ENCODE measurements at places on chromosomes 12 and 14.

GRCh38 chr12:16972923-16973770, 367.2 kb upstream of the LMO3 start:
- no peaks in the 10 kb centered on the region for H3K27me3 ChIP-seq
- no peak overlapping the region for H3K4me3 ChIP-seq
- H3K4me1 ChIP-seq = no peaks in the 10 kb centered on the region
- no peaks in the 10 kb centered on the region for H3K36me3 ChIP-seq
- H3K27ac ChIP-seq = no peak overlapping the region

GRCh38 chr12:121797937-121798786, 4.7 kb upstream of the RHOF start:
- H3K36me3 ChIP-seq = peaks cover 8% of the 10 kb centered on the region
- no peaks in the 10 kb centered on the region for H3K27me3 ChIP-seq
- no peak for DNase-seq
- H3K4me1 ChIP-seq = peaks cover 59% of the 10 kb centered on the region
- peak overlapping the region; percentile 88 for H3K4me3 ChIP-seq

DNA sequence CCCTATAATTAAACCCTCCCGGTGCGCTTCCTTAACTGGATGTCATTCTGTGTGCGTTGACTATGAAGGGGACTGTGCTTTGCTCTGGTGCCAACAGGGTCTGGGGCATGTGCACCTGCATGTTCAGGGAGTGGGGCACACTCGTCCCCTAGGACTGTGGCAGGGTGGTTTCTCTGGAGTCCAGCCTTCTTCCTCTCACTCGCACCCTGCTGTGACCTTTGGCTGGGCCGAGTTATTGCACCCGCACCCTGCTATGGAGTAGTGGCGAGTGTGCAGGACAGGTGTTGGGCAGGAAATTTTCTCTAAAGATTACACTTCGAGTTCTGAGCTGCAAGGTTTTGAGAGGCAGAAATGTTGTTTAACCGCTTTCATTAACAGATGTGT, 138.9 kb downstream of the PLXNC1 start:
- no peaks in the 10 kb centered on the region for H3K27me3 ChIP-seq
- no peak overlapping the region for H3K27ac ChIP-seq
- H3K4me3 ChIP-seq = no peak overlapping the region

DNA sequence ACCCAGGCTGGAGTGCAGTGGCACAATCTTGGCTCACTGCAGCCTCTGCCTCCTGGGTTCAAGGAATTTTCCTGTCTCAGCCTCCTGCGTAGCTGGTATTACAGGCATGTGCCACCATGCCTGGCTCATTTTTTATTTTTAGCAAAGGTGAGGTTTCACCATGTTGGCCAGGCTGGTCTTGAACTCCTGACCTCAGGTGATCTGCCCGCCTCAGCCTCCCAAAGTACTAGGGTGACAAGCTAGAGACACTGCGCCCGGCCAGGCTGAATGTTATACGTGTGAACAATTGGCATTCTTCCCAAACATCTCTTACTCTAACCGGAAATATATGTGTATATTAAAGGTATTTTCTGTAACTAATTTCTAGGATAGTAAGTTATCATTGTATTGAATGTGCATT, 13.2 kb upstream of the LIMA1 start:
- no peak overlapping the region for H3K4me3 ChIP-seq
- H3K27ac ChIP-seq = no peak overlapping the region
- no peaks in the 10 kb centered on the region for H3K27me3 ChIP-seq
- peaks cover 18% of the 10 kb centered on the region for H3K4me1 ChIP-seq
- DNase-seq = no peak

DNA sequence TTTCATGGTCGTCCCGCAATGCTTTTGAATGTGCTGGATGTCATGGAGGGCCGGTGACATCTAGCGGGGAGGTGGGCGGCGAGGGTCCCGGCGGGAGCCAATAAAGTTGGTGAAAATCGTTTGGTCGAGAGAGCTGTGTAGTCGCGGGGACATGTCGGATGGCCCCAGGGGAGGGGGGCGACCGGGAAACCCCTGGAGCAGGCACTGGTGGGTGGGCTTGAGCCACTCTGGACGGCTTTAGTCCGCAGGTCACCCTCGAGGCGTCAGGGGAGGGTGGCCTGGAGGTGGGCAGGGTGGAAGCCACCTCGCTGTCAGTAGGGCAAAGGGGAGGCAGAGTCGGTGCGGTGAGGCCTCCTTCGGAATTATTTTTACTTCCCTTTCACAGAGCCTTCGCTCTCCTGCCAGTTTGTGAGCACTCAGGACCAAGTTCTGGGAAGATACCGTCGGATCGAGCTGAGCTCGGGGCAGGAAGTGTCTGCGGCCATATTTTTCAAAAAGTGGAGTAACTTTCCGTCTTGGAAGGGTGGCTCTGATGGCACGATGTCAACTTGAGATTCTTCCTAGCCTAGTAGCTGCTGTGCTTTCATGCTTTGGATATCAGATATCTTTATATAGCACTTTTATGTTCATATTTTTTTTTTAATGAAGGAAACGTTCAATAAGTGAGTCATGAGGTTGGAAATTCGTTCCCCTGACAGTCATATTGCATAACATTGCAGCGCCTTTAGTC, 28.2 kb downstream of the WBP11 start:
- H3K27me3 ChIP-seq = no peaks in the 10 kb centered on the region
- peak overlapping the region; percentile 49 for H3K4me3 ChIP-seq
- H3K27ac ChIP-seq = peak overlapping the region; percentile 99
- no peaks in the 10 kb centered on the region for H3K36me3 ChIP-seq
- H3K4me1 ChIP-seq = peaks cover 10% of the 10 kb centered on the region
- no peak for DNase-seq

DNA sequence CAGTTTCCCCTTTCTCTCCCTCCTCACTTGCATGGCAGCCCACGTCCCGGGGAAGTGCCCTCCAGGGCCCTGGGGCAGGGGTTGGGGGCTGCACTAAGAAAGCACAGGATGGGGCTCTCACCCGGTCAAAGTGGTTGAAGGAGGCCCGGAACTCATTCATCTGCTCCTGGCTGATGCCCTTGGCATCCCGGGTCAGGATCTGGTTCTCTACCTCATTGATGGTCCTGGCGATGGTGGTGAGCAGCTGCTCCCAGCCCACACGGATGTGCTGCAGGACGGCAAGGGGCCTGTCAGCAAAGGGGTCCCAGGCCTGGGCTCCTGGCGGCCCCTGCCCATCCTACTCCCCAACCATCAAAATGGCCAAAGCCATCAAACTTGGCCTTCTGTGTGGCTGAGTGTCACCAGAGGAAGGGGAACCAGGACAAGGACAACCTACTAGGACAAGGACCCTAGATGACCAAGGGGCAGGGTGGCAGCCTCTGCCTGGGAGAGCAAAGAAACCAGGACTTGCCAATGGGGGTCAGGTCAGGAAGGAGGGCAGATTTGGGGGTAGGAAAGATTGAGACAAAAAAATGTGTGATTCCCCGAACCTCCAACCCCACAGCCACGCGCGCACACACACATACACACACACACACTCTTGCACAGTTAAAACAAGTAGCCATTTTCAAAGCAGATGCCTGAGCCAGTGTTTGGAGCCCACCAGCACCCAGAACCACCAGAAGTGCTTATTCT, 87.1 kb upstream of the ZFP36L1 start:
- H3K27ac ChIP-seq = no peak overlapping the region
- no peak for DNase-seq
- peaks cover 68% of the 10 kb centered on the region for H3K36me3 ChIP-seq
- peaks cover 5% of the 10 kb centered on the region for H3K4me1 ChIP-seq

DNA sequence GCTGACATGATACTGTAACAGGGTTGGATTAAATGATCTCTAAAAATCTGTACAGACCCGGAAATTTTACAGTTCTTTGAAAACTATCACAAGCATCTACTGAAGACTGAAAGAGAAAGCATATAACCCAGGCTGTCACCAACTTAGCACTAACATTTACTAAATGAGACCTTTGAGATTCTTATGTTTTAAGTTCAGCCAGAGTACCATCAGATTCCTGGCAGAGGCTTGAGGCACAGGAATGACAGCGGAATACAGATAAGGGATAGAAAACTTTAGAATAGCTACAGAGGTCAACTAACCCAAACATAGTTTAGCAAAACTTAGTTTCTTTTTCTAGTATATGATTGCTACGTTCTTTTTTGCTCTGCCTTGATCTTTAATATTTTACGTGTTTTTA, 91.6 kb upstream of the FERMT2 start:
- no peaks in the 10 kb centered on the region for H3K4me1 ChIP-seq
- DNase-seq = no peak

DNA sequence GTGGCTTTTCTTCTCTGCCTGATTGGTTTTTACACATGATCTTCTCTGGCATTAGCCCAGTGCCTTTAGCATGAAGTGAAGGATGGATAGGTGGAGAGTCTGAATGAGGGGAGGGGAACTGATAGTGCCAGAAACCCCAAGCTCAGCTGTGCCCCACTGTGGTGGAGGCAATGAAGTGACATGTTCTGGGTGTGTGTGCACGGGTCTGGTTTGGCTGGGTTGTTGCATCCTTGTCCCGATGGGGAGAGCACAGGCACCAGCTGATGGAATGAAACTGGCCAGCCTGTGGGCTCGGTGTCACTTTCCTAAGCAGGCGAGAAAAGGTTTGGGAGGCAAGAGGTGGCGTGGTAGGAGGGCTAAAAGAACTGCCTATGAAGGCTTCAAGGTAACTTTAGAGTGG, 65.3 kb downstream of the CACNA1C start:
- H3K27ac ChIP-seq = peak overlapping the region; percentile 48
- H3K4me3 ChIP-seq = no peak overlapping the region
- no peaks in the 10 kb centered on the region for H3K27me3 ChIP-seq
- H3K36me3 ChIP-seq = no peaks in the 10 kb centered on the region
- DNase-seq = no peak

DNA sequence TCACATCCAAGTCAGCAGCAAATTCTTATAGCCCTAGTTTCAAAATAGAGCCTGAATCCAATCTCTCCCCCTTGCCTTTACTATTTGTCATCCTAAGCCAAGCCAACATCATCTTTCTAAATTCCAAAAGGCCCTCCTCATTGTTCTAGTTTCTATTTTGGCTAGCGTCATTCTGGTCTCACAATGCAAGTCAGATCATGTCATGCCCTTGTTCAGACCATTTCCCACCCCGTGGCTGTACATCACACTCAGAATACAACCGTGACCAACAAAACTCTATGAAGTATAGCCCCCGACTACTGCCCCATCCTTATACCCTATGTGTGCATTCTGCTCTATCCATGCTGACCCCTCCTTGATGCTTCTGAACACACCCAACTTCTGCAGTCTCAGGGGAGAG, 12.3 kb upstream of the GNG2 start:
- peaks cover 13% of the 10 kb centered on the region for H3K4me1 ChIP-seq
- no peak overlapping the region for H3K4me3 ChIP-seq
- H3K27ac ChIP-seq = no peak overlapping the region
- no peaks in the 10 kb centered on the region for H3K36me3 ChIP-seq

DNA sequence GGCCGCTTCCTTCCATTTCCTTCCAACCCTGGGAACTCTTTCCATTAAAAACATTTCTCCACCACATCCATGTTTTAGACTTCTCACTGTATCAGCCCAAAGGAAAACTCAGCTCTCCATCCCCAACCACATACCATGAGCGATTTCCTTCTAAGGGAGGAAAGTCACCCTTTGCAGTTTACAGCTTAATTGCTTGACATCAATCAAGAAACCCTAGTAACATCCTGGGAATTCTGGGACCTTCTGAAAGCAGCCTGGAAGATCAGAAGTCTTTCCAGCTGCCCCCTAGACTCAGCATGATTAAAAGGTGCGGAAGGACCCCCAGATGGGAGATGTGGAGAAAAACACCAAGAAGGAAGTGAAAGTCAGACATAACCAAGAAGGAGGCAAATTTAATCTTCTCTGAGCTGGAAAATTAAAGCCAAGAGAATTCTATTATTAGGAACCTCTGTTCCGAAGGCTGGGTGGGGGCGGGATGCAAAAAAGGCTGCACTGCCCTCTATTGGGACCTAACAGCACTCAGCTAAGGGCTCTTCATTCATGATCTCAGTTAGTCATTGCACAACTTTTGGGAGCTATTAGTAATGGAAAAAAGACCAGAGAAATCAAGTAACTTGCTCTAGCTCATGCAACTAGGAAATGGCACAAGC, 73.3 kb upstream of the PLXNC1 start:
- peak overlapping the region; percentile 73 for H3K27ac ChIP-seq
- H3K4me3 ChIP-seq = no peak overlapping the region
- H3K27me3 ChIP-seq = no peaks in the 10 kb centered on the region
- H3K36me3 ChIP-seq = no peaks in the 10 kb centered on the region

DNA sequence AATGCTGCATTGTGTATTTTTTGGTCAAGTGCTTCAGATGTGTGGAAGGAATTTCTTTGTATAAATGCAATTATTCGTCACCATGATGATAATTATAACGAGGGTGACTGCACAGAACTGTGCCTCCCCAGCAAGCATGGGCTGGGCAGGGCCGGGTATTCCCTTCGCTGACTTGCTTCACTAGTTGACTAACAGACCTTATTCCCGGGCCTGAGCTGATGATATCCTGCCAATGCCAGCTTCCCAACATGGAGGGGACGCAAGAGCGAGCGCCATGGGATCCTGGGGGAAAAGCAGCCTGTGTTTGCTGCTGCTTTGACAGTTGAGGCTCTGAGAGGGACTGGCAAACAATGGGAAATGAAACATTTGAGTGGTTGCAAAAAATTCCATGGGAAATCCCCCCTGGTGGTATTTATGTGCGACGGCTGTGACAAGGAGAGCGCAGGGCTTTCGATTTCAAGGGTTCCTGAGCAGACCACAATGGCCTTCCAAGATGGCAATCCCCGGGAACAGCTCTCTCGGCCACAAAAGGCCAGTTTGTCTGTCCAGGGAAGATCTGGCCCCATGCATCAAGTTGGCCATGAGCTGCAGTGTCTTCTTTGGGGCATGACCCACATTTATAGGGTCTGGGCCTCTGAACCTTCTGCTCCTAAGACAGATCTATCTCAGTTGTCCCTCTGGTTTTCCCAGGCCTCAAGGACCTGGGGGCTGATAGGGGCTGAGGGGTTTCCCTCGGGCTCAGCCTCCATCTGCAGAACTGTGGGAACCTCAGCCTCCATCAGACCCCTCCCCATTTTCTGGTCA, 21.9 kb upstream of the MAP1LC3B2 start:
- no peaks in the 10 kb centered on the region for H3K27me3 ChIP-seq
- no peak for DNase-seq
- peaks cover 56% of the 10 kb centered on the region for H3K4me1 ChIP-seq
- H3K36me3 ChIP-seq = no peaks in the 10 kb centered on the region

- H3K4me3 ChIP-seq = no peak overlapping the region
- peaks cover 5% of the 10 kb centered on the region for H3K4me1 ChIP-seq
- no peak overlapping the region for H3K27ac ChIP-seq
- DNase-seq = no peak
- H3K36me3 ChIP-seq = no peaks in the 10 kb centered on the region
- no peaks in the 10 kb centered on the region for H3K27me3 ChIP-seq
Observed at GRCh38 chr12:44833561-44833960, 42.6 kb downstream of the NELL2 start.

GRCh38 chr14:95173518-95173917, 16.2 kb upstream of the DICER1 start:
- H3K36me3 ChIP-seq = no peaks in the 10 kb centered on the region
- no peak overlapping the region for H3K27ac ChIP-seq
- H3K4me1 ChIP-seq = peaks cover 3% of the 10 kb centered on the region
- no peaks in the 10 kb centered on the region for H3K27me3 ChIP-seq

Data from esophagus squamous epithelium (tissue), 5 donors.